T-cell (primary cell): ENCODE measurements at places on chromosomes 2 and 18.

- no peak overlapping the region for H3K27ac ChIP-seq
- H3K4me1 ChIP-seq = no peaks in the 10 kb centered on the region
- no peaks in the 10 kb centered on the region for H3K27me3 ChIP-seq
- H3K4me3 ChIP-seq = no peak overlapping the region
Measured at GRCh38 chr2:29589440-29590103, 331.8 kb downstream of the ALK start.

GRCh38 chr18:44323125-44323524 is 357.6 kb upstream of the SETBP1 start:
- H3K4me1 ChIP-seq = no peaks in the 10 kb centered on the region
- no peak for DNase-seq
- no peaks in the 10 kb centered on the region for H3K36me3 ChIP-seq
- no peak overlapping the region for H3K4me3 ChIP-seq
- no peaks in the 10 kb centered on the region for H3K27me3 ChIP-seq

DNA sequence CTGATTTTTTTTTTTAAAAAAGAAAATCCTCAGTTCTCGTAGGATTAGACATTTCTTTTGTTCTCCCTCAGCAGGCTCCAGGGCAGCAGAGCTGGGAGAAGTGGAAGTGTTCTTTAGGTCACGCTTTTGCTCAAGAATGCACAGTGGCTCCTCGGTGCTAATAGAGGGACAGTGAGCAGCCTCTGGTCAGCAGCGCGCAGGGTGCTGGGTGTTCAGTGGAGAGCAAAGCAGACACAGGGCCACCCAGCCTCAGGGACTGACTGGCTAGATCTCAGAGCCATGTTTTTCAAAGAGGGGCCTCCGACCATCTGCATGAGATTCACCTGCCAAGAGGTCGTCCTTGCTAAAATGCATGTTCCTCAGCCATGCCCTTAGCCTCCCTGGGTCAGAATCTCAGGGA is 218.8 kb downstream of the HAUS1 start:
- DNase-seq = no peak
- no peaks in the 10 kb centered on the region for H3K36me3 ChIP-seq
- H3K4me3 ChIP-seq = no peak overlapping the region
- no peak overlapping the region for H3K27ac ChIP-seq
- no peaks in the 10 kb centered on the region for H3K4me1 ChIP-seq

DNA sequence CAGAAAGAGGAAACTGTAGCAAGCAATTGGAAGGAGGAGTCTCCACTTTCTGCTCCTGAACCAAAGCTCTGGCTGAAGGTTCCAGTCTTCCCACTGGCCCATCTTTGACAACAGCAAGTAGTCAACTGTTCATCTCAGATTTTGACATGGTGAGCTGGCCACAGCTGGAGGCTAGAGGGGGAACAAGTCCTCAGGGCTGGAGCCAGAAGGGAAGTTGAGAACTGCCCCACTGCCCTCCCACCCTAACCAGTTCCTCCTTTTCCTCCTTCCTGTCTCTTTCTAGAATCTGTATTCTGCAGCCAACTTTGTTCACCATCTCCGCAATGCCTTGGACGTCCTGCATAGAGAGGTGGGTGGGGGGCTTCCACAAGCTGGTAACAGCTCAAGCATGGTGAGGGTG is 105.8 kb downstream of the PLB1 start:
- no peak overlapping the region for H3K4me3 ChIP-seq
- DNase-seq = no peak
- no peaks in the 10 kb centered on the region for H3K27me3 ChIP-seq
- H3K27ac ChIP-seq = no peak overlapping the region
- H3K36me3 ChIP-seq = no peaks in the 10 kb centered on the region
- H3K4me1 ChIP-seq = peaks cover 14% of the 10 kb centered on the region

DNA sequence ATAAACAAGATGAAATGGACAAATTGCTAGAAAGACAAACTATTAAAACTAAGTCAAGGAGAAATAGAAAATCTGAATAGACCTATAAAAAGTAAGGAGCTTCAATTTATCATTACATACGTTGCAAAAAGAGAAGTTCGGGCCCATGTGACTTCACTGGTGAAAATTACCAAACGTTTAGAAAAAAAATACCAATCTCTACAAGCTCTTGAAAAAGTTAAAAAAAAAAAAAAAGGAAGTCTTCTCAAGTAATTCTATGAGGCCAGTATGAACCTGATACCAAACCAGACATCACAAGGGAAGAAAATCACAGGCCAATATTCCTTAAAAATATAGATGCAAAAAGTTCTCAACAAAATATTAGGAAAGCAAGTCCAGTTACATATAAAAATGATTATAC is 20.2 kb upstream of the ACVR2A start:
- no peak overlapping the region for H3K27ac ChIP-seq
- no peak overlapping the region for H3K4me3 ChIP-seq
- no peaks in the 10 kb centered on the region for H3K4me1 ChIP-seq
- H3K27me3 ChIP-seq = no peaks in the 10 kb centered on the region
- DNase-seq = no peak

GRCh38 chr2:218858138-218858445 is 1.5 kb upstream of the WNT6 start:
- no peak overlapping the region for H3K27ac ChIP-seq
- H3K36me3 ChIP-seq = no peaks in the 10 kb centered on the region
- H3K4me3 ChIP-seq = no peak overlapping the region
- no peak for DNase-seq

DNA sequence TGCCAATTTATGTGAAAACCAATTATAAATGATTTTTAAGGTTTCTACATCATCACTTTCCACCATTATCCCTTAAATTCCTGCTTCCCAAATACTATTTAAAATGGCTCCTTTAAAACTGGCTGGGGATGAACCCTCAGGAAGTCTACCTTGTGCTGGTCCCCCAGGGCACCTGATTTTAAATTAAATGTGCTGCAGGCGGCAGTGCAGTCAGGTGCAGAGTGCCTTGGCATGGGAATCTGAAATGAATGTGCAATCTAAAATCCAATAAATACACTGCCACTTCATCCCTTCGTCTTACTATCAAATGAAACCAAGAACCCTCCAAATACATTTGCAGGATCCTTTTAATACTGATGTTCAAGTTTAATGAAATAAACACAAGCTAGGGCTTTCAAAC is 61.8 kb downstream of the C2orf76 start:
- no peaks in the 10 kb centered on the region for H3K36me3 ChIP-seq
- no peak for DNase-seq
- H3K4me3 ChIP-seq = no peak overlapping the region
- H3K27me3 ChIP-seq = no peaks in the 10 kb centered on the region
- no peaks in the 10 kb centered on the region for H3K4me1 ChIP-seq

GRCh38 chr2:158795195-158795924 is at the start of gene DAPL1:
DAPL1 (plus strand) TSS chr2:158795317; CDS start chr2:158795373, 56 bp downstream.
- no peak for DNase-seq
- no peaks in the 10 kb centered on the region for H3K36me3 ChIP-seq
- peaks cover 11% of the 10 kb centered on the region for H3K27me3 ChIP-seq
- H3K27ac ChIP-seq = no peak within 1 kb of the TSS
- H3K4me1 ChIP-seq = no peaks in the 10 kb centered on the region
- H3K4me3 ChIP-seq = no peak within 1 kb of the TSS
